Bronchus fibroblast of lung (primary cell): ENCODE measurements at places on chromosomes 7 and 10. TPM values are rescaled to one million over a fixed set of nuclear protein-coding genes. Genes with fewer than 3 reads are reported as not detected.

NEUROG3 gene
- total RNA-seq: not detected in 2 replicates

AUTS2 gene
- total RNA-seq: 3.9 and 4.2 TPM in 2 replicates

CDC123 gene
- 101 and 108 TPM in 2 replicates for total RNA-seq

TFPI2 gene
- total RNA-seq: 4.6 and 5.0 TPM in 2 replicates

LLCFC1 gene
- total RNA-seq: not detected in 2 replicates

OR13A1 gene
- not detected in 2 replicates for total RNA-seq

PNLIPRP3 gene
- total RNA-seq: not detected in 2 replicates

KLF14 gene
- total RNA-seq: not detected in 2 replicates

SFTPA1 gene
- not detected in 2 replicates for total RNA-seq

CDK14 gene
- total RNA-seq: 10.7 and 12.1 TPM in 2 replicates

P4HA1 gene
- total RNA-seq: 37.2 and 45.9 TPM in 2 replicates

SYNPO2L gene
- total RNA-seq: under 0.01 TPM in 1 of 2 replicates, not detected in the other

MYOZ1 gene
- 0.15 TPM in 1 of 2 replicates, not detected in the other for total RNA-seq

TAF5 gene
- total RNA-seq: 4.2 and 5.5 TPM in 2 replicates
